ENCODE measurements at places on chromosomes 6 and 20.

DNA sequence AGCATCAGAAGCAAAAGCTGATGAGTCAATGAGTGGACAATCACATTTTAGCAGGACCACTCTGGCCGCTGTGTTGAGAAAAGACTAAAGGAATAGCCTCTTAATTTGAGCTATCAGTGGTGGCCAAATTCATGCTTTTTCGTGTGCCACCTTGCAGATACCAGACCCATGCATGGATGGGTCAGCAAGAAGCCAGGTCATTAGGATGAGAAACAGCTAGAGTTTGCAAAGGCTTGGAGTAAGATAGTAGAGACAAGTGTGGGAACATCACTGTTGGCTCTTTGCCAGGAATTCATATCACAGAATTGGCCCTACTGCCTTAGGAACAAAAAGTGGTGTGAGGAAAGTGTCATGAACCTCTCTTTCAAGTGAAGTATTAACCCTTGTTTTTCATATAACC, 25.5 kb downstream of the MRAP2 start:
- DNase-seq: no peak

DNA sequence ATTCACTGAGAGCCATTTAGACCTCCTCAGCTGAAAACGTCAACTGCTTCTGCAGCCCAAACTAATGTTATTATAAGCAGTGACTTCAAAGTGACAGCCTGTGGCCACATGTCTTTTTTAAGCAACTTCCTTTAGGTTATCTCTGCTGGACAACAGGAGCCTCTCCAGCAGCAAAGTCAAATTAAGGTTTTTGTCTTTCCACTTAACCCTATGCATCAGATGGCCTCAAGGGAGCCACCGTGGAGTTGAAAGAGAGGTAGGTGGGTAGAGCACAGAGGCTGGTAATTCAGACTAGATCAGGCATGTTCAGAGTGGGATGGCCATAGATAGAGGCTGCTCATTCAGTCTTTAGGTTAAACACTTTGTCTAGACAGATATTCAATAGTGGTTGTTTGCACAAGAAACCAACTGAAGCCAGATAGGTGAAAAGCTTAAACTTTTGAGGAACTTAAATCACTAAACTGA, 300.6 kb upstream of the ECI2 start:
- no peak for DNase-seq

- no peak for DNase-seq
Measured at GRCh38 chr20:36367907-36368799, 62.0 kb downstream of the DLGAP4 start.

DNA sequence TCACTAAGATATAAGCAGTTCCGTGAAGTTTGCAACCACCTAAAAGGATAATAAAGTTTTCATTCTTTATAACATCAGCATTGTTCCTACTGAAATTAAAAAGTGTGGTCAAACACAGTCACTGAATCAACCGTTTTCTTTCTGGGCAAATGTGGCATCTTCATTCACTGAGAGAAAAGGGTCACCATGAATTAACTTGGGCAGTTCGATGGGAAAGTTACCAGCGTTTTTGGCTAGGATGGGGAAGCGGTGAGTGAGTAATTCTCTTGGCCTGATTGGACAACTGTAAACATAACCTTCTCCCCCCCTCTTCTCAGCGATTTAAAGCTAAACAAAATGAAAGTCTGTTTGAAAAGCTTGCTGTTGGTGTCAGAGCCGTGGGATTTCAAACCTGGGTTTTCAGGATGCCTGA, 181.8 kb downstream of the SASH1 start:
- no peak for DNase-seq

DNA sequence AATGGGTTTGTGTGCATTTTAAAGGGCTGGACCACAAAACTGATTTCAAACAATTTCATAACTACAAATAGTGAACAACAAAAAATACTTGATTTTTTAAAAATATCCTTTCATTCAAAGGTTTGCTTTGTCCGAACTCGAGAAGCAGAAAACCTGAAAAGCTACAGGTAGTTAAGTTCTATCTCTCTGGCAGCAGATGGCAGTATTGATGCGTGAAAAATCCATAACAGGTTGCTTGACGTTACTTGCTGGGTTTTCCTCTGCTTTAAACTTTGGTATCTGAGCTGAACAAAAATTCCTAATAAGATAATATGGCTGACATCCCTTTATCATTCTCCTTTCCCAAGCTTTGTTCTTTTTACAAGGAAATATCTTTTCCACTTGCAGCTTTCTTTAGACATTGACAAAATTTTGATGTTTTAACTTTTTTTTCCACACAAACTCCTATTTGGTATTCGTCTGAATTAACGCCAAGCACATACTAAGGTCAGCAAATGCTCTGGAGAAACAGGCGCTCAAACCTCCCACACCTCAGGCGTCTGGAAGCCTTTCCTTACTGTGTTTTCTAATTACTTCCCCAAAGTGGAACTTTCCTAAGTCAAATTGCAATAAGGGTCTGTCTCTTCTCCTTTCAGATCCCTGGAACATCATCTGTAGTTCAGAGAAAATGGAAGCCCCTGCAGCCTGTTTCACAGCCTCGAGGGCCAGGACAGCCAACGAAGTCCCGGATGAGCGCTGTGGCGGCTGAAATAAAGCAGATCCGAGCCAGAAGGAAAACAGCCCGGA, 50.3 kb upstream of the GFRAL start:
- peak; percentile 61 for DNase-seq

DNA sequence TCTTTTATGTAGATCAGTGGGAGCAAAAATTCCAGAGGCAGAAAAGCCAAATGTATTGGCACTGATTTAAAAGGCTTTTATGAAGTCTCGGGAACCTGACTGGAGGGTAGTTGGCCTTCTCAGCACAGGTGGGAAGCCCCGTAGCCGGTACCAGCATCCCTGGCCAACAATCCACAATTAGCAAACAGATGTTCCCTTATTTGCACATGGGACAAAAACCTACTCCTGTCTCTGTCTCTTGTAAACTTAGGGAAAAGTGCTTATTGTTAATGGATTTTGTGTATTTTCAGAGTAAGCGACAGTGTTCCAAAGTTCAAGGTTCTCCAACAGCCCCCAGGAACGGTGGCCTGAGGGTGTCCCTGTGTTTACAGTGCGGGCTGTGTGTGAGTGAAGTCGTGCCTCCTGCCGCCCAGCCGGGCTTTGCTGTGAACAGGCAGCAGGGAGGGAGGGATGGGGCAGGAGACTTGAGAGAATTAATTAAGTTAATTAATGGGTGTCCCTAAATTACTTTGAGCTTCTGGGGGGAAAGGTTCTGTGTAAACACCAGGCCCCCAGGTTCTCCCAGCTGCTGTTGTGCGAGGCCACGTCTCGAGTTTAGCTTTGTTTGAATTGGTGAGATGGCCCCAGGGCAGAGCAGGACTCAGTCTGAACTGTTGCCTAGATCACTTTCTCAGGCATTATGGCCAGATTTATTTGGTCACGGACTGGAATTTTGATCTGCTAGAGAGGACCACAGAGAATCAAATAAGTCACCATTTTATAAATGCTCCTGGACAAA, 3.9 kb downstream of the SYNJ2 start:
- no peak for DNase-seq

All from neuronal stem cell (in vitro differentiated cells).